ENCODE measurements at places on chromosomes 5 and 9.
A peak's percentile ranks its signal among the peaks of the same experiment; 100 is the strongest.

GRCh38 chr5:7615566-7616061, 219.7 kb downstream of the ADCY2 start:
- DNase-seq: no peak

DNA sequence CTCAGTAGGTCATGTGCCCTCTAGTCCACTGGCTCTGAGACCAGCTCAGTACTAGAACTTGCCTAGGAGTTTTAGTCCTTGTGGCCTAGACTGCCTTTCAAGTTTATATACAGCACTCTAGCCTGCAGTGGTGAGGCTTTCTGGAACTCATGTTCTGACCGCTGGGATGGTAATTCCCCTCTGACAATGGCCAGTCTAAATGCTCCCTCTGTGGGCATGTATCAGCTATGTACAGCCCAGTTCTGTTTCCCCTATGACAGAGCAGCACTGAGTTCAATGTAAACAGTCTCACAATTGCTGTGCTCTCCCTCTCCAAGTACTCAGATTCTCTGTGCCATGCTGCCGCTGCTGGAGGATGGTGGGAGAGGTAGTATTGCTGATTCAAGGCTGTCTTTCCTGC, 68.6 kb upstream of the SLC27A6 start:
- DNase-seq: no peak

DNA sequence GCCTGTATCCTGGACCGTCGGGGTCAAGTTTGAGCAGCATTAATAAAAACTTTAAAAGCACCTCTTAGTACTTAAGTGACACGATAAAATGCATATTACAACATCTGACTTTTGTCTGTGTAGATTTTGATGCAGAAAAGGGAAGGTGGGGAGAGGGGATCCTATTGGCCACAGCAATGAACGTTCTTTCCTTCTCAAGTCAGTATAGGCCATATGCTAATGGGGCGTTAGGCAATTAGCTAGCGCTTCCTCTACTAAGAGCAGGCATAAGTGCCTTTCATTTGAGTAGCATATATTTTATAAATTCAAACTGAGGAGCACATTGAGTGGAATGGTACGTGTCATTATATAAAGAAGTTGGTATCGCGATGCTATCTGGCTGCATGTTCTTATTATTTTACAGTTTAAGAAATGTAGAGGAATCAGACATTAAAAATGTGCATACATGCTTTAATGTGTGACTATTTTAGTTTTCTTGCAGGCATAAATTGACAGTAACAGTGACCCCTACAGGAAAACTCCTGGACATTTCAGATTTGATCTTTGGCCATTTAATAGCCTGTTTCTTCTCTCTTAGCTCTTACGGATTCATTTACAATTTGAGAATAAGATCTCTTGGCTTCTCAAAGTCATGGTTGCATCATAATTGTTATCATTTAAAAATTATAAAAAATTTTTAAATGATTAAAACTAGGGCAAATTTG, 1.1 kb upstream of the GNA14 start:
- no peak for DNase-seq

DNA sequence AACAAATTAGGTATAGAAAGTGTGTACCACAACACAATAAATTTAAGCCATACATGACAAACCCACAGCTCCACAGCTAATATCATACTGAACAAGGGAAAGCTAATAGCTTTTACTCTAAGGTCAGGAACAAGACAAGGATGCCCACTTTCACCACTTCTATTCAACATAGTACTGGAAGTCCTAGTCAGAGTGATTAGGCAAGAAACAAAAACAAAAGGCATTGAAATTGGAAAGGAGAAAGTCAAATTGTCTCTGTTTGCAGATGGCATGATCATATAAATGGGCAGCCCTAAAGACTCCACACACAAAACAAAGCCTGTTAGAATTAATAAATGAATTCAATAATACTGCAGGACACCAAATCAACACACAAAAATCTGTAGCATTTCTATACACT, 548.8 kb downstream of the CTNND2 start:
- no peak for DNase-seq

DNA sequence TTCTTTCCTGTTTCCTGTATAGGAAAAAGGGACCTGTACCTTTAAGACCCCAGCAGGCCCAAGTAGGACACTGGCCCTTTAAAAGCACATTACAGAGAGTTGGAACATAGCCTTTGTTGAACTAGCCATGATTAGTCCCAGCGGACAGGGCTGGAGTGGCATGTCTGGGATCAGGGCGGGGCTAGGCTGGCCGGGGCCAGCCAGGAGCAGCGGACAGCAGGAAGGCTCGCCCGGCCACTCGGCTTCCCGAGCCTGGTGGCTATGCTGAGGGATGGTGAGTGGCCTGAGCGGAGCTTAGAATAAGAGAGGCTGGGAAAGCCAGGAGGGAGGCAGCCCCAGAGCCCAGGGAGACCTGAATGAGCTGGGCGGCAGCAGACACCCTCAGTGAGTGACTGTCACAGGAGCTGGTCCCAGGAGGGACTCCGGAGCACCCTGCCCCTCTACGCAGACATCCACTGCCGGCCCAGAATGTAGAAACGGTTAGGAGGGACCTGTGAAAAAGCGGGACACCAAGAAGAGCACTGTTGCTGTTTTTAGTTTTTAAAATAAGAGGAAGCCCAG, 92.1 kb downstream of the DAB2IP start:
- no peak for DNase-seq

DNA sequence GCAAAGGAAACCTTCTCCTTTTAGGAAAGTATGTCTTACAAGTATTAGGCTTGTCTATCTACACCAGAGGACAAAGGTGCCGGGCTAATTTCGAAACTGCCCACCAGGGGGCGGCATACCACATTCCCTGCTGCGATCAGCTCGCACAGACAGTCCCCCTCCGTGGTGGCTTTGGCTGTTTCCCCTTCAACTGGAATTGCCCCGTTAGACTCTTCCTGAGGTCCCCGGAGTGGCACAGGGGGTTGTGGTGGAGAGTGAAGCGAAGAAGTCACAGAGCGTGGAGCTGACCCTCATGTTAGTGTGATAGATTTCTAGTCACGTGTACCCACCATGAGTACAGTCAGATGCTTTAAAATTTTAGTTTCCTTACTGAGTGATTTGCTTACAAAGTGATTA, 17.5 kb downstream of the PTTG1 start:
- peak; percentile 47 for DNase-seq

- DNase-seq: no peak
These were observed 66.9 kb downstream of the GRIN3A start for GRCh38 chr9:101671567-101671966.

GRCh38 chr9:81462801-81463200, 226.5 kb downstream of the TLE1 start:
- no peak for DNase-seq

DNA sequence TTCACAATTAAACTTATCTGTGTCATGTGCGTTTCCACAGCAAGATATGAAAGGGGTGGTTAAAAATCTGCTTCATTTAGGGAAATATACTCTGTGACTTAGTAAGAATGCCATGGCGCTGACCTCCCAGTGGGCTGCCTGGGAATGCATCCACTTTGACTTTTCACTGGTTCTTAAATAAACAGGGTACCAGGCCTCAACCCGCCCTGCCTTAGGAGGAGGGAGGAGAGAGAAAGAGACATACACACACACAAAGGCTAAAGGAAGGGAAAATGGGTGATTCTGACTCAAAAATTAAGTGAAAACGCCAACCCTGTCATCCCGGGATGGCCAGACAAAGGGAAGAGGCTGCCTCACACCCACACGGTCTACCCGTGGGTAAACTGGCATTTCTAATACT, 122.1 kb downstream of the EBF1 start:
- no peak for DNase-seq

GRCh38 chr9:136615631-136616306, 46.9 kb upstream of the EGFL7 start:
- DNase-seq: peak; percentile 55

- DNase-seq: no peak
These were observed 42.5 kb downstream of the STXBP1 start for GRCh38 chr9:127654619-127655018.

DNA sequence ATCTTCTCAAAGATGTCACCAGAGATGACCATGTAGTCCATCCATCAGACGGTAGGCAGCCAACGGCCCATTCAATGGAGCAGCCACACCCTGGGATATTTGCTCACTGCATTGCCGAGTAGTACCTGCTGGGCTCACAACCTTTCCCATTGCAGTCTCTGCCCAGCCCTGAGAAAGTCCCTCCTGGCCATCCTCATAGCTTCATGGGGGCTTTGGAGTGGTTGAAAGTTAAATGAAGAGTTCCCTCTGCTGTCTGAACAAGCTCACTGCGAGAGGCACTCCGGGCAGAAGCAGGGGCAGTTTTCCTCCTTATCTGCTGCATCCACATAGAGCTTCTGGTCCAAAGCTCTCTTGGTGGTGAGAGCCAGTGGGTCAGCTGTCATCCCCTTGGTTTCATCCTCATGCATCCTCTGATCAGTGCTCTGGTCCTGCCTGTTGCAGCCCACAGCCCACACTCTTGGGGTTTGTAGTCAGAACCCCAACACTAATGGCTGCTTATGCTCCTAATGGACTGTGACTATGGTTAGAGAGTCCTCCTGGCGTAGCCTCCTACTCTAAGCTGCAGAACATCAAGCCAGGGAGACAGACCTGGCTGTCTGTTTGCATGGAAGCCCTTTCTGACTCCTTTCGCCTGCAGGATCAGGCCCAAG, 23.3 kb downstream of the TNFSF8 start:
- DNase-seq: peak; percentile 29

DNA sequence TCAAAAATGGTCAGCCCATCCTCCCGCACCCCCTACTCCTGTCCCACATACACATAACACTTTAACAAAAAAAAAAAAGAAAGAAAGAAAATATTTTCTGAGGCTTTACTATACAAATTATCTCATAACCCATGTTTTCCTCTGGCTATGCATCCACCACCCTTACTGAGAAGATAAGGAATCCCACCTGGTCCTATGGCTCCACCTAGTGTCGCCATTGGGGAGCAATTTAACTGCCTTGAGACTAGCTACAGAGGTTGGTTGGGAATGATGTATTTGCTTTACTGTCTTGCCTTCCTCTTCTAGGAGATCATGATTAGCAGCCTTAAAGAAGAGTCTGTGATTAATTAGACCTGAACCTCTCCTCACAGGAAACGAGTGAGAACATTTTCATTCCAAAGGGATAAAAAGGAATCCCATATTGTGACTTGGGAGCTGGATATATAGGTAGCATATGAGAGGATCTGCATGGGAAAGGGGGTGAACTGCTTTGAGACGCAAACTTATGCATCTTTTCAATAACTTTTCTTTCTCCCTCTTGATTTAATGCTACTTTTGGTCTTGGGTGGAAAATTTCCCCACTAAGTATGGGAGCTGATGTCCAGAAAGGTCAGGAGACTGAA, 77.7 kb upstream of the SELENOP start:
- peak; percentile 64 for DNase-seq

DNA sequence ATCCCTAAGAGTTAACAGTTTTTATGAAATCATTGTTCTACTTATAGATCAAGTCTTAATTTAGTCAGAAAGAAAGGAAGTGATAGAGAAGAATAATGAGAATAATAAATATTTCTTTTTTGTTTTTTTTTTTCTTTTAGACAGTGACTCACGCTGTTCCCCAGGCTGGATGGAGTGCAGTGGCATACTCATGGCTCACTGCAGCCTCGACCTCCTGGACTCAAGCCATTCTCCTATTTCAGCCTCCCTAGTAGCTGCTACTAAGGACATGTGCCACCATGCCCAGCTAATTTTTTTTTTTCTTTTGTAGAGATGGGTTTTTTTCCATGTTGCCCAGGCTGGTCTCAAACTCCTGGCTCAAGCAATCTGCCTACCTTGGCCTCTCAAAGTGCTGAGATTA, 11.0 kb downstream of the IFNA21 start:
- DNase-seq: no peak

DNA sequence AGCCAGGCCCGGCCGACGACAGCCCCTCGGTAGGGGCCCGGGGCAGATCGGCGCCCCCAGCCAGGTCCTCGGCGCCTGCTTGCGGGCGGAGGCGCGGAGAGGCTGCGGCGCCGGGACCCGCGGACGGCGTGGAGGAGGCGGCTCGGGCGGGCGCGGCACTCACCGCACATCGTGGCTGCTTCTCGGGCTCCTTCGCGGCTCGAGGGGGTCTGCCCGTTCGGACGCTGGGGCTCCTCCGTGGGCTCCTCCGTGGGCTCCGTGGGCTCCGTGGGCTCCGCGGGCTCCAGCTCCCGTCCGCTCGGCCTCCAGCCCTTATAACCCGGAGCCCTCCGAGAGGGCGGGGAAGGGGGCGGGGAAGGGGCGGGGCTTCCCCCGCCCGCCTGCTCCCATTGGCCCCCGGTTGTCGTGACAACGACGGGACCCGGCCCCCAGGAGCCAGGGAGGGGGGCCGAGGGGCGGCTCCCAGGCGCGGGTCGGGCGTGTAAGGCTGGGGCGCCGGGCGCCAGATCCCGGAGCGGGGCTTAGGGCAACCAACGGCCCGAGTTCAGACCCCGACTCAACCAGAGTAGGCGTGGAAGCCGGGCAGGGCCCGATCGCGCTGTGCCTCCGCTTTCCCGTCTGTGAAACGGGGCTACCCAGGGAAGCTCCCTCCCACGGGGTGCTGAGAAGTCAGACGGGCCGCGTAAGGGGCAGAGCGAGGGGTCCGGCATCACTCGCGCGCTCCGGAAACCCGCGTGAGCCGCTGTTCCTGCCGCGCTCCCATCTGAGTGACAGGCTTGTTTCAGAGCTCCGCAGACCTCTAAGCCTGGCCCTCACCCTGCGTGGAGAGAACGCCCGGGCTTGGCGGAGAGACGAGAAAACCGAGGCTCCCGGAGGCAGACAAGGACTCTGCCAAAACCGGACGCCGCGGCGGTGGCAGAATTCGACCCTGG, at the start of gene GFPT2:
GFPT2 (minus strand) TSS at position 289 of the 932 bp plus-strand sequence; CDS start at position 170, 119 bp downstream.
- peak; percentile 93 for DNase-seq

DNA sequence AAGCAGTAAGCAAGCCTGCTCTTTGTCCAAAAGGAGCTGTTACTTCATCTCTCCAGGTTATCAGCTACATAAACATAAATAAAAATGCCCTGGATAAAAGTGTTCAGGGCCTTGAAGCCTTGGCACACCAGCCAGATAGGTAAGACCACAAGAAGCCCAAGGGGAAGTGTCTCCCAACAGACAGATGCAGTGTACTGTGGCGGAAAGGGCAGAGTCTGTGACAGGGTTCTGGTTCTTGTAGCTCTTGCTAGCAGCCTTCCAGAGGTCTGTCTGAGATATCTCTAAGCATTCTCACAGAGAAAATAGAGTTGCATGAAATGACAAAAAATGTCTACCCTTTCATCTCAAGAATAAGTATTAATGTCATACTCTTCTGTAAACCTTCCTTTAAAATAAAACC, 30.1 kb downstream of the ISOC1 start:
- DNase-seq: no peak

GRCh38 chr5:5348135-5348534, 74.3 kb upstream of the ICE1 start:
- no peak for DNase-seq

- DNase-seq: no peak
These were observed 40.0 kb downstream of the DAPK1 start for GRCh38 chr9:87537625-87538024.

- no peak for DNase-seq
These were observed 40.3 kb downstream of the SLC24A2 start for GRCh38 chr9:19748278-19749126.

DNA sequence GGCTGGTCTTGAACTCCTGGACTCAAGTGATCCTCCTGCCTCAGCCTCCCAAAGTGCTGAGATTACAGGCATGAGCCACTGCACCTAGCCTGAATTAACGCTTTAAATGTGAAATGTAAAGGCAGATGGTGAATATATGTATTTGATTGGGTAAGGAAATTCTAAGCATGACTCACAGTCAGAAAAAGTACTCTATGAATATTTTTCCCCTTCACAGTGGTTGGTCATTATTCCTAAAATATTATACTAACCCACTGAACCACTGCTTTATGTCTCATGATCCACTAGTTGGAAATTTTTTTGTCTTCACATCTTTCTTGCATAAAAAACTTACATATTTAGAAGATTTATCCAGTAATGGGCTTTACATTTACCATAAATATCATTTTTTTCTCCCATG, 14.5 kb upstream of the TENT4A start:
- no peak for DNase-seq
